ENCODE measurements at places on chromosomes 16 and 17.

DNA sequence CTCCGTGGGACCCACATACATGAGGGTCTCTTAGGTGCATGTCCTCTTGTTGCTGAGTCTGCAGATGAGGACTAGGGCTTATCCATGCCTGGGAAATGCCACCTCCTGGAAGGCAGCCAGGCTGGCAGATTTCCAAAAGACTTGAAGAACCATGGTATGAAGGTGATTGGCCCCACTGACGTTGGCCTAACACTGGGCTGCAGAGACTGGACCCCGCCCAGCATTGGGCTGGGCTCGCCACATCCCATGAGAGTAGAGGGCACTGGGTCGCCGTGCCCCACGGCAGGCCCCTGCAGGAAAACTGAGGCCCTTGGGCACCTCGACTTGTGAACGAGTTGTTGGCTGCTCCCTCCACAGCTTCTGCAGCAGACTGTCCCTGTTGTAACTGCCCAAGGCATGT lies 38.2 kb upstream of the IL21R start:
- no peak for ATAC-seq

DNA sequence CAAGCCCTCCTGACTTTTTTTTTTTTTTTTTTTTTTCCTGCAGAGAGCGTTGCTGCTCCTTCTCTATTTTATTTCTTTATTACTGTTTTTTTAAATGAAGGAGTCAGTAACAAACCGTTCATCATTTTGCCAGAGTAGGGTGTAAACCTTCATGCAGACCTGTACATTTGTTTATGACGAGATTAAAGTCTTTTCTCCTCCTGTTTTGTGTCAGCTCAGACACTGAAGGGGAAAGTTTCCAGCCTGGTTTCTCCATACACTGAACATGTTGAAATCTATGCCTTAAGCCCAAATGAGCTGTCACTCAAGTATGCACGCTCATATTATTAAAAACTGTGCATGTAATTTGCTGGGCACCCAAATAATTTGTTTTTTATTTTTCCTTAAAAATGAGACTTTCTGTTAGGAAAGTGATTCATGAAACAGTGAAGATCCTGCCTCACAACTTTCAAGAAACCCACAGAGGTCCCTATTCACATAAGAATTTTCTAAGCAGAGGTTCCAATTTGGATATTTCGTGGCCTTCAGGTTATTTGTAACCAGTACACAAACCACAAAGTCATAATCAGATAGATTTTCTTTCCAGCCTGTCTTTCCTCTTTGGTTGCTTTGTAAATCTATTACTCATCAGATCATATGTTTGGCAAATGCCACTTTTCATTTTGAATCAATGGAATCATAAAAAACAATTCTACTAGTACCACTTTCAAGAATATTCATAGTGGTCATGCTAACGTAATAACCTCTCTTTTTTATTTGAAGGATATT lies 700.3 kb downstream of the MAF start:
- no peak for ATAC-seq

GRCh38 chr16:84298376-84298899 lies 3.8 kb downstream of the WFDC1 start:
- ATAC-seq: no peak

GRCh38 chr16:84331998-84332780 lies 36.1 kb upstream of the ATP2C2 start:
- no peak for ATAC-seq

DNA sequence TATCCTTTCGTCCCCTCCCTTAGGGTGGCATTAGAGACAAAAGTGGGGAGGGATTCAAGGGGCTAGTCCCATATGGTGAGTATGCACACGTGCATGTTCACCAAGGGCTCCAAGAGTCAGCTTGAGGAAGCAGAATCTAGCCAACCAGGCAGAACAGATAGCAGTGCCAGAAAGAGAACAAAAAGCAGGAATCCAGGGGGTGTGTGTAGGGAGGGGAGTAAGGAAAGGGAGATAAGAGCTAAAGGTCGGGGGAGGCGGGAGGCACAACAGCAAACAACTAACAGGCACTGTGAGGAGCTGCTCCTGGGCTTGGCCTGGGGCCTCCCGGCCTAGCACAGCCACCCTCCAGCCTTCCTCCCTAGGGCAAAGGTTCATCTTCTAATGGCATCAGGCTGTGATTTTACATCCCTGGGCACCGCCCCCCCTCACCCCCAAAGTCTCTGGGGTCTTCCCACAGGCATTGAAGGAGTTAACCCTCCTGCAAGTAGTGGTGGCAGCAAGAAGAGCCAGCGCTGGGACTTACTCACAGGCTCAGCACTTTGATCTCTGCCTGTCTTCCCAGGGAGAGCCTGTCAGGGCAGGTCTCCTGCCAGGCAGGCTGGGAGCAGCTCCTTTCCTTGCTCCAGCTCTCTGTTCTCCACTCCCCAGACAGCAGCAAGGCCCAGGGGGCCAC lies 12.4 kb upstream of the SUPT4H1 start:
- no peak for ATAC-seq

GRCh38 chr16:57485091-57485915 lies 990 bp downstream of the DOK4 start:
- no peak for ATAC-seq

DNA sequence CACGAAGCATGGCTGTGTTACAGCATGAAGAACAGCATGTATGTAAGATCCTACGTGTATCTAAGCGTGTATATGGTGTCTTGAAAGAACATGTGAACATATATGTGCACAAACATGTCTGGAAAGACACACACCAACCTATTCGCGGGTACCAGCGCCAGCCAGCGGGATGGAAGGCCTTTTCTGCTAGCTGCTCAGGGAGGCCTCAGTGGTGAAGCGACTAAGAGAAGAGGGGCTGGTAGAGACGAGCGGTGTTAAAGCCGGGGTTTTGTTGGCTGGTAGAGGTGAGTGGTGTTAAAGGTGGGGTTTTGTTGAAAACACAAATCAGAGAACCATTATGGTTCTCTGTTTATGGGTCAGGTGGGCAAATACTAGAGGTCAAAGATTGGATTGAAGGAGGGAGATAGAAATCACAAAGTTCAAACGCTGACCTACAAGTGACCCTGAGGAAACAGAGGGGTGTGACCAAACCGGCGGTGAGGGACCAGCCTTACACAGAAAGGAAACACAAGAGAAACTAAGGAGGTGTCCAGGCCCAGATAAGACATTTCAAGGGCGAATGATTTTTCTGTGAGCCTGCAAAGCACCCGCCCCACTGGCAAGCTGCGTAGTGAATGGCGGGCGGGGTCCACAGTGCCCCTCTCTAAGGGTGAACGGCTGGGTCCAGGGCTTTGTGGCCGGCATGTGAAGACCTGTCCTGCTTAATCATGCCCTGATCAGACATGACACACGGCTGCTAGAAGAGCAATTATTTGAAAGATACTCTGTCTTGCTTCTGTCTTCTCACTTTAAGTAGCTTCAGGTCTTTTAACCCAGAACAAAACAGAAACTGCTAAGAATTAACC lies 8.1 kb downstream of the ZCCHC14 start:
- ATAC-seq: no peak

- ATAC-seq: peak; percentile 49
Observed at GRCh38 chr17:27323538-27324215, 29.8 kb downstream of the WSB1 start.

GRCh38 chr16:175011-175949 lies 1.2 kb upstream of the HBA1 start:
- ATAC-seq: no peak

- no peak for ATAC-seq
Observed at GRCh38 chr16:66913711-66914110, 5.0 kb downstream of the CDH16 start.

DNA sequence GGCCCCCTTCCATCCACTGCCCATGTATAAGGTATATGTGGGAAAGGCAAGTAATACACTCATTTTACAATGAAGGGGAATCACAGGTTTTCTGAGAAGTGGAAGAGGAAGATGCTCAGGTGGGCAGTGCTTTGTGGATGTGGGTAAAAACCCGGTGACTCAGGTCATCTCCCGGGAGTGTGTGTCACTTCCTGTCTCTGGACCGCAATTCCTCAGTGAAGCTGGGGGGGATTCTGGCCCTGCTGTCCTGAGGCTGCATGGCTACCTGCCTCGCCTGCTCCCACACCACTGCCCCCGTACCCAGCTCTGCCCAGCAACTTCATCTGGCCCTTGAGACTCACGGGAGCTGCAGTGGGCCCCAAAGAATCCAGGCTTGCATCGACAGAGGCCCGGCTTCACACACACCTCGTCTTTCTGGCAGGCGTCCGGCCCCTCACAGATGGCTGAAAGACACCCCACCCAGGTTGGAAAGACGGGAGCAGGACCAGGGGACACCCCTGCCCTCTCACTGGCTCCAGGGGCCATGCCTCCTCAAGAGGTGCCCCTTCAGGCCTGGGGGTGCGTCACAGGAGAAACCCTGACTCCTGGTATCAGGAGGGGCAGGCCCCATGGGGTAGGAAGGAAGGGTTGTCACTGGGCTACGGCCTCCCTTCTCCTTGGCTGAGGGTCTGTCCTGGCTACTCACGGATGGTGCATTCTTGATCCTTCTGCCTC lies 882 bp downstream of the SCARF1 start:
- ATAC-seq: no peak

DNA sequence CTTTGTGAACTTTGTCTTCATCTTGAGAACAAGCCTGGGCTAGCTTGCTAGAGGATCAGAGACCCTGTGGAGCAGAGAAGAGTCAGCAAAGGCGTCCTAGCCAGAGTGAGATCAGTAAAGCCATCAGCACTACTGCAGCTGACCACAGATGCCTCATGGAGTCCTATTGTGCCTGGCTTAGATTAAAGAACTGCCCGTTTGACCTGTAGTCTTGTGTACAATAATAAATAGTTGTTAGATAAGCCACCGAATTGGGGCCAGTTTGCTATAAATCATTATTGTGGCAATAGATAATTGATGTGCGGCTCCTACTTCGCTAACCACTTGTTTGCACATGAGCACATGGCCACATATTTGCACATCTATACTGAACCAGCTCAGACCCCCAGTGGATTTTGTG lies 103.0 kb downstream of the CYLD start:
- no peak for ATAC-seq

- ATAC-seq: peak; percentile 23
Observed at GRCh38 chr16:495127-495748, 32.3 kb upstream of the CAPN15 start.

- ATAC-seq: no peak
Observed at GRCh38 chr17:40418428-40418706, 671 bp upstream of the TOP2A start.

- ATAC-seq: peak; percentile 78
Observed at GRCh38 chr17:58666858-58667267, 25.0 kb downstream of the TEX14 start.

GRCh38 chr17:14745541-14745940 lies 444.7 kb downstream of the HS3ST3B1 start:
- ATAC-seq: no peak

GRCh38 chr17:9101356-9101755 lies 80.0 kb downstream of the NTN1 start:
- ATAC-seq: no peak

DNA sequence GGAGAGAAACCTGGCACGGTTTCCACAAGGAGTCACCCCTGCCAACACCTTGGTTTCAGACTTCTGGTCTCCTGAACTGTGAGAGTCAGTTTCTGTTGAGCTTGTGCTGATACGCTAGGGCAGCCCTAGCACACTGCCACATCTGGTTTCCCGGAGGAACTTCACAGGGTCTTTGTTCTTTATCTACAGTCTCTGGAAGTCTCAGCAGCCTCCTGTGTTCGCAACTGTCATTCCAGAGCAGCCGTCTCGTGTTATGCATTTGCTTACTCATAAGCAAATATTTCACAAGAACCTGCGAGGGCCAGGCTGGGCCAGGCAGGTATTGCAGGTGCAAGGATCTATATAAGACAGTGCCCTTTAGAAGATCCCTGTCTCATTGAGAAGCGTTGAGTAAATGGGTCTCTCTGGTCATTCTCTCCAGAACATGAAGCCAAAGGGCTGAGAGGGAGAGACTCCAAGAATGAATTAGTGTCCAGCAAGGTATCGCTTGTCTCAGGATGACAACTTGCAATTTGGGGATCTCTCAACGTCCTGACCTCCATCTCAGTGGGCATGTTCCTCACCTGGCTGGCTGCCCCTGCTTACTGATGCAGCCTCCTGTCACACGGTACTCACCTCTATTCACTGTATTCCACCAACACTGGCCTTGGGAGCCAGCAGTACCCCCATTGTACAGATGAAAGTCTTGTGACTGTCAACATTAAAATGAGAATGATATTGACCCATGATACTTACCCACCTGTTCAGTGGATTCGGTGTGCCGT lies 141.2 kb downstream of the WWOX start:
- ATAC-seq: no peak

- ATAC-seq: no peak
Observed at GRCh38 chr17:47848198-47848513, 2.8 kb downstream of the SP6 start.

GRCh38 chr17:75998327-75998795 lies 2.3 kb upstream of the CDK3 start:
- peak; percentile 10 for ATAC-seq

DNA sequence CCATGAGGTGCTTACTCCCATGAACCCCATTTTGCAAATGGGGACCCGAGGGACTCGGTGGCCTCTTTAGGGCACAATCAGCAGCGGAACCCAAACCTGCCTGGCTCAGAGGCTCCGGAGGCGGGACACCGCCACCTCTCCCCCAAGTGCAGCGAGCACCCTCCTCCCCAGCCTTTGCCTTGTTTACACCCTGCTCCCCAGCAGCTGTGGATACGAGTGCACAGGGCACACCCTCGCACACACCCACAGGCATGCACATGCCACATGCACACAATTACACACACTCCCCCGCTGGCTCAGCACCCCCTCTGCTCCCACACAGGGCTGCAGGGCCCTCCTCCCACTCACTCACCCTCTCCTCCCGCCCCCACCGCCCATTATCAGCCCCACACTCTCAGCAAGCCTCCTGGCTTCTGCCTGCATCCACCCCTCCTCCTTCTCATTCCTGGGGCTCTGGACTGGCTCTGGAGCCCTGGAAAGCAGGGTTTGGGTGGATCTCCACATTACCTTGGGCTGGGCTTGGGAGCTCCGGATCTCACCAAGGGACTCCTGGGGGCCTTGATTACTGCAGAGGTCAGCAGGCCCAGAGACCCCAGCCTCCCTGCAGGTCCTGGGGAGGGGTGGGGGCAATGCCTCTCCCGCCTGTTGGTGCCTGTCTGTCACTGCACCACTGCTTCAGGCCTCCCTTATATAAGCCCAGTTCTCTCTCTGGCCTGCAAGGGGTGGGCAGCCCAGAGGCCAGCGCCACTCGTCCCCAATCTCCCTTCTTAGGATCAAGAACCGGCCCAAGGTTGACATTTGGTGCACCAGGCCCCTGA lies 6.4 kb downstream of the PDK2 start:
- ATAC-seq: peak; percentile 81

- ATAC-seq: no peak
Observed at GRCh38 chr17:64315570-64315969, 52.5 kb upstream of the TEX2 start.

Data from motor neuron (in vitro differentiated cells).